ENCODE measurements at places on chromosomes 4 and X.

- no peak for DNase-seq
These were observed 115.5 kb downstream of the EFHC2 start for GRCh38 chrX:44227991-44228390.

- DNase-seq, result no peak
These were observed 37.8 kb downstream of the LEF1 start for GRCh38 chr4:108130955-108131354.

DNA sequence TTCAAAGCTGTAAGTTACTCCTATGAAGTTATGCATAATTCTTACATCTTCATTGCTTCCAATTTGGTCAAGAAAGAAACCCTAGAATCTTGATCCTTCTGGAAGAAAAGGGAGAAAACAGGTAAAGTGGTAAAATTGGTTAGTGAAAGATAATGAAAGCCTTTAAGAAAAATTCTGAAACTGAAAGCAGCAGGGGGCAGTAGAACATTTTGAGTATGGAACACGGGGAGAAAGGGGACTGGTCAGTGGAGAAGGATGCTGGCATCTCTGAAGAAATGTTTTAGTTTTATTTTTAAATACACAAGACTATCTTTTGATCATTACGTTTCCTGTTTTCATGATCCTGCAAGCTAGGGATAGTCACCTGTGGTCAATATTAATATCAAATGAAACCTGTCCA lies 54.3 kb downstream of the SLIT2 start:
- DNase-seq, result no peak

- no peak for DNase-seq
These were observed 43.8 kb downstream of the TNIP2 start for GRCh38 chr4:2712261-2712842.

DNA sequence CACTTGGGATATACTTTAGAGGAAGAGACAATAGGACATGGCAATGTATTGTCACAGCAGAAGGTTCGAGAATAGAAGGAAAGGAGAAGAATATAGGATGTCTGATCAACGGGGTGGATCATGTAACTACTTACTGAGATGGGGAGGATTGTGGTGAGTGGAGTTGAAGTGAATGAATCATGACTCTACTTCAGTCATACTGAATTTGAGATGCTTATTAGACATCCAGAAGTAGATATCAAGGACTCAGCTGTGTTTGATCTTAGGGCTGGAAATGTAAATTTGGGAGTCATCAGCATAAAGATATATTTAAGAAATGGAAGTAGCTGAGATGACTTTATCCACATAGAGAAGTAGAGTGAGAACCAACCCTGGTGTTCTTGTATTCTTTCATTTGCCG lies 29.1 kb upstream of the DHX15 start:
- no peak for DNase-seq

DNA sequence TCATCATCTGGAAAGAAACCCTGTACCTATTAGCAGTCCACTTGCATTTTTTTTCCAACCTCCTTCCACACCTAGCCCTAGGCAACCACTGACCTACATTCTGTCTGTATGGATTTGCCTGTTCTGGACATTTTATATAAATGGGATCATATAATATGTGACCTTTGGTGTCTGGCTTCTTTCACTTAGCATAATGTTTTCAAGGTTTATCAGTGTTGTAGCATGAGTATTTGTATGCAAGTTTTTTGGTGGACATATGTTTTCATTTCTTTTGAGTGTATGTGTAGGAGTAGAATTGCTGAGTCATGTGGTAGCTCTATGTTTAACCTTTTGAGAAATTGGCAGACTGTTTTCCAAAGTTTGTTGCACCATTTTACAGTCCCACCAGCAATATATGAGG lies 198.6 kb downstream of the CEP135 start:
- no peak for DNase-seq

- DNase-seq, result no peak
These were observed 37.7 kb upstream of the OCIAD2 start for GRCh38 chr4:48944252-48944651.

DNA sequence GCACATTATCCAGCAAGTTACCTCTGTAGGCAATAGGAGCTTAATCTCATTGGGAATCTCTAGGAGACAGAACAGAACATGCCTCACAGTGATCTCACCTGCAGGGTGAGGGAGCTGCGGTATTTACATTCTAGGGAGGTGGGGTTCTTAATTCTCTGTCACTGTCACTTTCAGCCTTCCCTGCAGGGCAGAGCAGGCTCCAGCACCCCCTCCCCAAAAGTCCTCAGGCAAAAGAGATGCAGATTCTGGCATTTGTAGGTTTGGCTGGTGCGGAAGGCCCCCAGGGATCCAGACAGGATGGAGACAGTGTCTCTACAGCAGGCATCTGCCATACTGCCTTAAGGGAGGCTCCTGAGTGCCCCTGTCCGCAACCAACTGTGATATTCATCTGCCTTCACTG lies 166.4 kb upstream of the ATP6AP2 start:
- no peak for DNase-seq

- DNase-seq, result no peak
These were observed 4.6 kb downstream of the RAB33A start for GRCh38 chrX:130176354-130176776.

- DNase-seq, result no peak
These were observed 9.7 kb downstream of the SERTM2 start for GRCh38 chrX:111521169-111521568.

GRCh38 chr4:145878501-145879435 lies 59.9 kb downstream of the ZNF827 start:
- no peak for DNase-seq

- DNase-seq, result no peak
These were observed 42.4 kb downstream of the SLC7A11 start for GRCh38 chr4:138199568-138200235.

DNA sequence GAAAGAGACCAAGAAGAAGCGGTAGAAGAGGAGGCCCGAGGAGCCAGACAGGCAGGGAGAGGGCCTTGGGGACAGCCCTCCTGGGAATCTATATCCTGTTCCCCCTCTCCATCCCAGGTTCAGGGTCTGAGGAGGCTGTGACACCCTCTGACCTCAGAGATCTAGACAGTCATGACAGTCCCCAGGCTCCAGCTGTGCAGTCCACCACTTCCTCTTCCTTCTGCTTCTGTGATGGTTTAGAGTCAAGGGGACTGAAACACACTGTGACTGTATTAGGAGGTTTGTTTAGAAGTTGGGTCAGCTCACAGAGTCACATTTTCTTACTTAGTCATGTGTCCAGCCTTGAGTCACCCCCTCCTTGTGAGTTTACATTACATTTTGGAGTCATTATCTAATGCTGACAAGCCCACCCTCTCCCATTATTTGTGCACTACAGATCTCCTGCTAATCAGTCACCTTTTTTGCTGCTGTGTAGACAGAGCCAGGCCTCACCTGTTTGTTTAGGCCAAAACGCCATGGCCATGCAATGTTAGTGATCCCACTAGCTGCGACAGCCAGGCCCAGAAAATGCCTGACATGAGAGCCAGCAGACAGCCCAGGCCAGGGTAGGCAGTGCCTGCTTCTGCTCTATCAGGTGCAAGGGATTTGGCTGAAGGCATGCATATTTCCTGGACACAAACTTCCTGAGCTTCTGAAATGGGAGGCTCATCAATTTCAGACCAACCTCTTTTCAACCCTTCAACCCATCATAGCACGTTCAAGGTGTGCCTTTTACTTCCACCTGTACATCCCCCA lies 26.0 kb downstream of the MANBA start:
- no peak for DNase-seq

GRCh38 chr4:142556570-142557238 lies 289.4 kb downstream of the INPP4B start:
- no peak for DNase-seq

- DNase-seq, result no peak
These were observed 276.3 kb upstream of the GALNT7 start for GRCh38 chr4:172892300-172892699.

- DNase-seq, result no peak
These were observed 1.2 kb upstream of the ELF4 start for GRCh38 chrX:130111220-130112154.

- no peak for DNase-seq
These were observed at the start of gene KLHL5 for GRCh38 chr4:39062094-39062769. Gene KLHL5 (plus strand): TSS chr4:39062232. CDS start chr4:39062653, 421 bp downstream.

- DNase-seq, result no peak
These were observed 56.3 kb downstream of the NKX6-1 start for GRCh38 chr4:84442778-84443177.

GRCh38 chr4:169345316-169345721 lies 74.6 kb upstream of the SH3RF1 start:
- DNase-seq, result no peak

- DNase-seq, result no peak
These were observed 1310.8 kb upstream of the AGA start for GRCh38 chr4:178752954-178753525.

Data from activated T-cell treated with anti-CD3 and anti-CD28 coated beads for 4 hours (primary cell).